K562 (cell line): ENCODE measurements at places on chromosomes 12 and 14. TPM values are rescaled to one million over a fixed set of nuclear protein-coding genes. Genes with fewer than 3 reads are reported as not detected.

Gene GNG2
- polyA plus RNA-seq = not detected in 2 replicates

Gene KLRC1
- polyA plus RNA-seq = not detected in 2 replicates

Gene KRT83
- polyA plus RNA-seq = not detected in 2 replicates

Gene CCDC38
- not detected in 2 replicates for polyA plus RNA-seq

Gene E2F7
- 7.3 and 9.9 TPM in 2 replicates for polyA plus RNA-seq

Gene DACT1
- polyA plus RNA-seq = 0.20 and 0.29 TPM in 2 replicates

DNA sequence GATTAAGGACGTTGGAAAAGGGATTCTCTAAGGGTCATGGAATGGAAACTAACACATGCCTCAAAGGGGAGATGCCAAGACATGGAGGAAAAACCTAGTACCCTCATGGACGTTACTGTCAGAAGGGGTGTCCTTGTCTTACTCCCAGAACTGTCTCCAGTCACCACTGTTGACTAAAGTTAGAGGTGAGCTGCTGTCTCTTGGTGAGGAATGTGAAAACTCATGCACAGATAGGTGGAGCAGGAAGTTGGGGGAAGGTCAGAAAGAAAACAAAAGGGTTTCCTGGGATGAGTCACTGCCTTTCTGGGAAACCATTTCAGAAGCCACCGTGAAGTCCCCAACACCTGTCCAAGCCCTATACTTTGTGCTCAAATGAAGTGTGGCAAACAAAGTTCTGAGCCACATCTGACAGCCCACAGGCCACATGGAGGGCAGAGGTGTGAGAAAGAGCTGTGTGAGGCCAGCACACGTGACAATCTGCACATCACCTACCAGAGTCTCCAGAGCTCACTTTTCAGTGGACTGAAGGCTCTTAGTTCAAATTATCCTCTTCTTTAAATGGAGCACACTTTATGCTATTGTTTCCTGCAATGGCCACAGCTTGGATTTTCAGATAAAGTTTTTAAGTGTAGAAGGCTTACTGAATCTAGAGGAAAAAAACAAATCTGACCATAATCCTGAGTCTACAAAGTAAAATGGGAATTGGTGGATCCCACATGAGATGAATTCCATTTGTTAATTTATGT is 92.9 kb upstream of the EGLN3 start:
- DNase-seq = peak; percentile 61
- no peaks in the 10 kb centered on the region for H3K36me3 ChIP-seq
- H3K4me1 ChIP-seq = peaks cover 41% of the 10 kb centered on the region
- H3K4me3 ChIP-seq = no peak overlapping the region
- no peaks in the 10 kb centered on the region for H3K27me3 ChIP-seq

DNA sequence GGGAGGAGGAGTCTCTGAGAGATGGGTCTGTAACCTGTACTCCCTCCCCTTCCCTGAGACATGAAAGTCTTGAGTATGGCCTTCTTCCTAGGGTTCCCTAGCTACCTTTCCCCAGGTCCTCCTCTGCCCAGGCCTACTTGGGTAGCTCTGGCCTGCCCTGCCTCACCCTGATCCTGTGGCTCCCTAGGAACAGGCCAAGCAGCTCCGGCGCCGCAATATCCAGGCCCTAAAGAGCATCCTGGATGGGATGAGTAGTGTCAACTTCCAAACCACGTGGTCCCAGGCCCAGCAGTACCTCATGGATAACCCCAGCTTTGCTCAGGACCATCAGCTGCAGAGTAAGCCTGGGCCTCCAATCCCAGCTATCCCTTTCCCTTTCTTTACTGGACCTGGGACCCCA is 12.3 kb downstream of the PRPF40B start:
- H3K4me3 ChIP-seq = no peak overlapping the region
- no peaks in the 10 kb centered on the region for H3K27me3 ChIP-seq
- no peak overlapping the region for H3K27ac ChIP-seq

DNA sequence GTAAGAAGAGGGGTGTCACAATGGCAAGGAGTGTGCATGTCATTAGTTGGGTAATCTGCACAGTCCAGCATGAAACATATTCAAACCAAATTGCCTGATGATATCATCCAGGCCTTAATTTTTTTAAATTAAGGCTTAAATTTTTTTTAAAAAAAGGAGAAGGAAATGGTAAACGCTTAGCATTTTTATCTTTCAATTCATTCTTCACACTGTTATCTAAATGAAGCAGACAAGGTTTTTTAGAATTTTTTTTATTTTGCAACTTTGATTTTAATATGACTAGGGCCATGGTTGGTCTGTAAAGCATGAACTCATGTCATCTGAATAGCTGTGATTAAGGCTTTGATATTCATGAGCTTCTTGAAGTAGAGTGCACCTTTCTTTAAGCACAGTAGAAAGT is 362.5 kb downstream of the SYT1 start:
- no peak overlapping the region for H3K4me3 ChIP-seq
- DNase-seq = no peak
- H3K27ac ChIP-seq = no peak overlapping the region
- no peaks in the 10 kb centered on the region for H3K36me3 ChIP-seq

DNA sequence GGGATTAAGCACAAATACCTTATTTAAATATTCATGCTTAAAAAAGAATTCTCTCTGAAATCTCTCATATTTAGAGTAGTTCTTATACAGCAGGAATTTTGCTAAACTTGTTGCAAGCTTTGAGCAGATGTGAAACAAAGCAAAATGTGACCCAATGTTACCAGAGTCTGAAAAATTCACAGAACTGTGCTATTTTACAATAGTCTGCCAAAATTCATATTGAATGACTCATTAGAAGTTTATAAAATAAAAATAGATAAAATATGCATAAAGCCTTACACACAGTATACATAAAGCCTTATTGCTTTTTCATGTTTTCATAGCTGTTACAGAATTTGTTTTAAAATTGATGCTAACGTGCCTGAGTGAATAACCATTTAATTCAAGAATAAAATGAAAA is 17.8 kb upstream of the RHOJ start:
- no peak overlapping the region for H3K27ac ChIP-seq
- no peaks in the 10 kb centered on the region for H3K36me3 ChIP-seq
- no peak overlapping the region for H3K4me3 ChIP-seq
- H3K27me3 ChIP-seq = no peaks in the 10 kb centered on the region
- no peaks in the 10 kb centered on the region for H3K4me1 ChIP-seq

GRCh38 chr12:29104516-29104915 is 44.6 kb upstream of the FAR2 start:
- no peak overlapping the region for H3K4me3 ChIP-seq
- DNase-seq = no peak
- H3K27me3 ChIP-seq = no peaks in the 10 kb centered on the region
- no peaks in the 10 kb centered on the region for H3K4me1 ChIP-seq
- H3K36me3 ChIP-seq = no peaks in the 10 kb centered on the region
- H3K27ac ChIP-seq = no peak overlapping the region

DNA sequence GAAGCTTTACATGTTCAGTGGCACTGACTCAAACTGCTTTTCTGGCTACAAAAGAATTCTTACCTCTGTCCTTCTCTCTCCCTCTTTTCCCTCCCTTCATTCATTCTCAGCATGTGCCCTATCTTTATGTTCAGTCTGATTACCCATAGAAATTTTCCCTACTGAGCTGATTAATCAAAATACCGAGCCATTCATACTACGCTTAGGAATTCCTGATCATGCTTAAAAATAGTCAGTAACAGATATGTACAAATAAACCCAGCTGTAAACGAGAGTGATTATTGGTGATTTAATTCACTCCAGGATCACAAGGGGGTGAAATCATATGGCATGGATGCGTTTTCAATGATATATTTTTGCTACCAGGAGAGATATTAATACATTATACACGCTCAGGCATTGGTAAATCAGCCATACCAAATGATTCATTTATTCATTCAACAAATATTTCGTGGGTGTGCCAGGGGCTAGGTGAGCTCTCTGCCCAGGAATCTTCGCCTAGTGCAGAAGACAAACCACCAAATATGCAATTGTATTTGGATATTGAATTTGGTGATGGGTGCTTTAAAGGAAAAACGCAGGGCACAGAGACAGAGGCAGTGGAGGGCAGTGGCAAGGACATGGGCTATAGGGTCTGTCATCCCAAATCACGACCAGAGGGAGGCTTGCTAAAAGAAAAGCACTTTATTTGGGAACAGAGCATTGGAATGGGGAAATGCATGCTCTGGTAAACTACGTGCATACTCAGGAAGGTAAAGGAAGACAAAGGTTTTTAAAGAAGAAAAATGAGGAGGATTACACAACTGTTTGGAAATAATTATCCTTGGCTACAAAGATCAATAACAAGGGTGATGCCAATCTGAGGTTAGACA is 13.9 kb upstream of the VRK1 start:
- DNase-seq = no peak
- peaks cover 39% of the 10 kb centered on the region for H3K27me3 ChIP-seq
- no peak overlapping the region for H3K4me3 ChIP-seq
- H3K36me3 ChIP-seq = no peaks in the 10 kb centered on the region

GRCh38 chr14:30874999-30875787 is 834 bp downstream of the COCH start:
- no peaks in the 10 kb centered on the region for H3K27me3 ChIP-seq
- peak overlapping the region; percentile 82 for H3K27ac ChIP-seq
- peak; percentile 34 for DNase-seq
- peaks cover 15% of the 10 kb centered on the region; the same call in 2 of the 3 replicates for H3K4me1 ChIP-seq
- H3K4me3 ChIP-seq = peak overlapping the region; percentile 70
- peaks cover 37% of the 10 kb centered on the region for H3K36me3 ChIP-seq

DNA sequence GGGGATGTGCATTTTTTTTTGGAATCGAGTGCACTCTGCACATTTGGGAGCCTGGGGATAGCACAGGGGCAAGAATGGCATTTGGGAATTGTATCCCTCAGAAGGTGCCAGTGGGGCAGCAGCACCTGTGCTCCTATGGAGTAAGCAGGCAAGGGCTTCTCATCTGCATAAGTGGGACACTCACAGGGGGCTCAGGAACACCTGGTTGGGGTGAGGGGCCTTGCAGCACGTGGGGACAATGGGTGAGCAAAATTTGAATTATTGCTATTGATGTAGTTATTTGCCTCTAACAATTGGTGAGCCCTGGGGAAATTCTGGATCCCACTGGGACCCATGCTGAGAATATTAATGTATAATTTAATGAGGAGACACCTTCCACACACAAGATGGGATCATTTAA is 274.2 kb downstream of the TTC6 start:
- H3K36me3 ChIP-seq = no peaks in the 10 kb centered on the region

DNA sequence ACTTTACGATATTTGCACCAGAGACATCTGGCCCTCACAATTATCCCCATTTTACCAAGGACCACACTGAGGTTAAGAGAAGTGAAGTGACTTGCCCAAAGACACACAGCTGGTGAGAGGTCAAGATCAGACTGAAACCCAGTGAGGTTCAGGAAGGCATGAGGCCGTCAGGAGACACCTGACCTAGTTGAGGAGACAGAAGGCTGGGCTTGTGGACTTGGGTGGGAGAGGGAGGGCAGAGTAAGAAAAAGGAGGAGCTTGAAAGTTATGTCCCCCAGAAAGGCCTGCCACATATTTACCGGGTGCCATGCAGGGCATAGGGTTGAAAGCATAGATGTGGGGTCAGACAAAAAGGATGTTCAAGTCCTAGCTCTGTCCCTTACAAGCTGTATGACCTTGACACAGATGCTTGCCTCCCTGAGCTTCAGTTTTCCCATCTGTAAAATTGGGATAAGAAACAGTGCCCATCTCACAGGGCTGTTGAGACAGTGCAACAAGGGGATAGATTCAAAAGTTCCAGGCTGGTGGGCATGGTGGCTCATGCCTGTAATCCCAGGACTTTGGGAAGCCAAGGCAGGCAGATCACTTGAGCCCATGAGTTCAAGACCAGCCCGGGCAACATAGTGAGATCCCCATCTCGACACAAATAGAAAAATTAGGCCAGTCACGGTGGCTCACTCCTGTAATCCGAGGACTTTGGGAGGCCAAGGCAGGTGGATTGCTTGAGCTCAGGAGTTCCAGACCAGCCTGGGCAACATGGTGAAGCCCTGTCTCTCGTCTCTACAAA is 6.4 kb downstream of the SELPLG start:
- H3K27ac ChIP-seq = peak overlapping the region; percentile 96
- H3K4me1 ChIP-seq = peaks cover 48% of the 10 kb centered on the region
- no peaks in the 10 kb centered on the region for H3K27me3 ChIP-seq
- DNase-seq = no peak
- H3K36me3 ChIP-seq = peaks cover 9% of the 10 kb centered on the region; the same call in 2 of the 3 replicates
- no peak overlapping the region for H3K4me3 ChIP-seq

- H3K27ac ChIP-seq = no peak overlapping the region
- H3K27me3 ChIP-seq = no peaks in the 10 kb centered on the region
- H3K4me3 ChIP-seq = no peak overlapping the region
- DNase-seq = no peak
These were observed 194.1 kb downstream of the MON2 start for GRCh38 chr12:62660756-62661155.

- peaks cover 78% of the 10 kb centered on the region for H3K4me1 ChIP-seq
- peak overlapping the region; percentile 92 for H3K4me3 ChIP-seq
- H3K27me3 ChIP-seq = no peaks in the 10 kb centered on the region
- H3K36me3 ChIP-seq = peaks cover 43% of the 10 kb centered on the region; the same call in 2 of the 3 replicates
- no peak overlapping the region for H3K27ac ChIP-seq
These were observed 1.4 kb downstream of the TRMT61A start for GRCh38 chr14:103530390-103530789.

DNA sequence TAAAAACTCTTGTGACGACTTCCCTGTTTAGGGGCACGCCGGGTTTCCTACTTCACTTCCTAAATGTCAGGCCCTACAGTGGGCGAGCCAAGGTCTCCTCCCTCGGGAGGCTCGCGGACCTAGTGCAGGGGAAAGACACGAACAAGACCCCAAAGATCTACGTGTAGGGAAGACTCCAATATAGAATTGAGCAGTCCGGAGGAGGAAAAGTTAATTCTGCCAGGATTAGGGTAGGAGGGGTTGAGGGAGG is 564 bp downstream of the ATXN3 start:
- peak overlapping the region; percentile 80 for H3K27ac ChIP-seq
- H3K27me3 ChIP-seq = no peaks in the 10 kb centered on the region
- peaks cover 5% of the 10 kb centered on the region; the same call in 2 of the 3 replicates for H3K4me1 ChIP-seq
- peak overlapping the region; percentile 87 for H3K4me3 ChIP-seq
- no peaks in the 10 kb centered on the region for H3K36me3 ChIP-seq
